Cardiac muscle cell (in vitro differentiated cells and primary cell): ENCODE measurements at places on chromosomes 4 and X. TPM values are rescaled to one million over a fixed set of nuclear protein-coding genes. Genes with fewer than 3 reads are reported as not detected.

DNA sequence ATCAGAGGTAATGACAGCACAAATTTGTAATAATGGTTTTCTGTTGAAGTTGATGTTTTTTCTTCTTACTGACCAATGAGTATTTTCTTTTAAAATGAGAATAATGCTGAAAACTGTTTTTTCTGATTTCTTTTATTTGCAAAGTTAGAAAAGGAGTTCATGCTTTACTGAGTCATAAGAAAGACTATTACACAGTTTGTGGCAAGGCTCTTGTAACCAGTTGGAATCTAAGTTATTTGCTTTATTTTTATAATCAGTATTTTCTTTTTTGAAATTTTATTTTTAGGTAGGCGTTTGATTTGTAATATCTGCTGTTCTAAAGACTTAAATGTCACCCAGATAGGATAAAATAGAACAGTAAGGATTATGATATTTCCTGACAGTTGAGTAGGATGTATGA, 25.5 kb downstream of the ANAPC4 start:
- no peak for DNase-seq

DNA sequence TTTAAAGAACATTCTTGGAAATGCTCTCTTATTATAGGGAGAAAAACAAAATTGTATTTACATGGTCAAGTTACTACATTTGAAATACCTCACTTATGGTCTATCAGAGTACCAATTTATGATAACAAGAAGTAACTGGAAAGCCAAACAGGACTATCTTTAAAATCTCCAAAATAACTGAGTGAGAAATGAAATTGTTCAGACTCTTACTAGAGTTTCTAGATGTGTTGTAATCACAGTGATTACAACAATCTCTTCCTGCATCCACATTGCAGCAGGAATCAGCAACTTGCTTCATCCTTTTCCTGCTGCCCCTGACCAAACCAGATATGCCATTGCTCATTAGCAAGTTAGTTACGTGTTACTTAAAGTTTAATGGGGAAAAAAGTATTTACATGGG, 245.2 kb upstream of the SMIM31 start:
- no peak for DNase-seq

- DNase-seq, result no peak
Measured at GRCh38 chr4:56226579-56226978, 160.7 kb downstream of the AASDH start.

GRCh38 chr4:47814618-47815295, 23.1 kb downstream of the CORIN start:
- no peak for DNase-seq

GRCh38 chr4:41009411-41009810, 204.9 kb downstream of the APBB2 start:
- no peak for DNase-seq

DNA sequence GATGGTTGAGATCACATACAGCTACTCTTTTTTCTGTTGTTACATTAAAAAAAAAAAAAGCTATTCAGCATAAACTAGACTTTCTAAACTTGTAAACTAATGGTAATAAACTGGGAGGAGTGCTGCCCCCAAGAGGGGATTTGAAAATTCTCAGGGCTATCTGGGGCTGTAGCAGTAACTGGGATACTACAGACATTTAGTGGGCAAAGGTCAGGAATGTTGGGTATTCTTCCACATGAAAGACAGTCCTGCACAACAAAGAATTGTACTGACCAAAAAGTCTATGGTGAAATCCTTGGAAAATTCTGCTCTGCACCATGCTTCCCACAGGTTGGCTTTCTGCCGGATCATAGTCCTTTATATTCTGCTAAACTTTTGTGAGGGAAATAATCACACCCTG, 232.6 kb upstream of the BOD1L1 start:
- DNase-seq, result peak; percentile 23

DNA sequence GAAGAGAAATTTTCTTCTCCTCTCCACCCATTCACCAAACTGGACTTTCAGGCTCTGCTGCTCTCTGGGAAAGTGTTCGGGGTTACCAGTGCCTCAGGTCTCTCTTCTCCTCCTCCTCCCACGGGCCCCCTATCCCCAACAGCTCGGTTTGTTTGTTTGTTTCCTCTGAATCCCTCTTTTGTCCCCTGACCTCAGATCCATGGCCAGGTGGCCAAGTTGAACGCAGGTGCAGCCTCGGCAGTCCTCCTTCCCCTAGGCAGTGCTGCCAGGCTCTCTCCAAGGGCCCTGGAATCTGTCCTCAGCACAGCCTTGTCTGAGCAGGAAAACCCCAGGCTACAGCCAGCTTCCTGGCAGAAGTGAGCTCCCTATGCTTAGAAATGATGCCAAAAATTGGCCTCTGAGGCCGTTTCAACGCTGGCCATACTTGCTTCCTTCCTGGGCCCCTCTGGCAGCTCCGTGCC, 60.0 kb downstream of the FHDC1 start:
- DNase-seq, result no peak

GRCh38 chr4:160319868-160320260, 1217.0 kb downstream of the RAPGEF2 start:
- DNase-seq, result no peak

- DNase-seq, result no peak
Measured at GRCh38 chrX:124256629-124257380, 75.7 kb upstream of the TEX13D start.

DNA sequence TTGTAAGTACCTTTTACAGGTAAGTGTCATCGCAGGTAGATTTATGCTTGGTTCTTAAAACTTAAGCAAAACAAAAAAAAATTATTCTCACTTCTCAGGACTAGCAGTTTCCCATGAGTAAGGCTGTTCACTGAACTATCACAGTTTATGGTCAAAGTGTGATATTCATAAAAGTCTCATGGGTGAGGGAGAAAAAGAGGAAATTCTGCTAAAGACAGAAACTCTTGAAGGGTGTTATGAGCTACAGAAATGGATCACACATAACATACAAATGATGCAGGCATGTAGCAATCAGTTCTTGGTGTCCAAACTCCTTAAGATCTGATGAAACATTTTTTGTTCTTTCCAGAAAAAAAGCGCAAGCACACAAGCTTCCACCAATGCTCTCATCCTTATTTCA, 8.5 kb downstream of the RAB9A start:
- DNase-seq, result no peak

- no peak for DNase-seq
Measured at GRCh38 chr4:86483773-86484172, 110.3 kb upstream of the PTPN13 start.

- DNase-seq, result no peak
Measured at GRCh38 chr4:81504112-81505003, 32.7 kb upstream of the RASGEF1B start.

- no peak for DNase-seq
Measured at GRCh38 chr4:107155366-107155765, 119.3 kb upstream of the DKK2 start.

GRCh38 chr4:168076989-168077725, 15.2 kb upstream of the ANXA10 start:
- peak; percentile 81 for DNase-seq

COX7B2 gene
- total RNA-seq, result not detected in 2 replicates

DRD5 gene
- not detected in 2 replicates for total RNA-seq

HEPH gene
- total RNA-seq, result 99.9 and 137 TPM in 2 replicates

POU3F4 gene
- 0.03 TPM in 1 of 2 replicates, not detected in the other for total RNA-seq

SLC9A7 gene
- total RNA-seq, result 16.6 and 19.6 TPM in 2 replicates

RBM41 gene
- total RNA-seq, result 16.9 and 40.7 TPM in 2 replicates

SCML1 gene
- 4.5 and 5.4 TPM in 2 replicates for total RNA-seq

XAGE1A gene
- not detected in 2 replicates for total RNA-seq

FREM3 gene
- total RNA-seq, result not detected in 2 replicates

PSAPL1 gene
- 4.4 and 4.6 TPM in 2 replicates for total RNA-seq

RHOXF2 gene
- not detected in 2 replicates for total RNA-seq

ACE2 gene
- 0.74 and 1.4 TPM in 2 replicates for total RNA-seq
